AG08395 (cell line): ENCODE measurements at places on chromosomes 12 and 14.

GRCh38 chr12:130223767-130224244 lies 61.5 kb downstream of the FZD10 start:
- no peak for DNase-seq

GRCh38 chr14:54579621-54580020 lies 12.7 kb downstream of the SAMD4A start:
- DNase-seq, result peak; percentile 48

GRCh38 chr14:101780887-101781239 lies 19.4 kb downstream of the PPP2R5C start:
- DNase-seq, result peak; percentile 9

GRCh38 chr12:56836800-56837663 lies 73.9 kb downstream of the HSD17B6 start:
- peak; percentile 43 for DNase-seq

DNA sequence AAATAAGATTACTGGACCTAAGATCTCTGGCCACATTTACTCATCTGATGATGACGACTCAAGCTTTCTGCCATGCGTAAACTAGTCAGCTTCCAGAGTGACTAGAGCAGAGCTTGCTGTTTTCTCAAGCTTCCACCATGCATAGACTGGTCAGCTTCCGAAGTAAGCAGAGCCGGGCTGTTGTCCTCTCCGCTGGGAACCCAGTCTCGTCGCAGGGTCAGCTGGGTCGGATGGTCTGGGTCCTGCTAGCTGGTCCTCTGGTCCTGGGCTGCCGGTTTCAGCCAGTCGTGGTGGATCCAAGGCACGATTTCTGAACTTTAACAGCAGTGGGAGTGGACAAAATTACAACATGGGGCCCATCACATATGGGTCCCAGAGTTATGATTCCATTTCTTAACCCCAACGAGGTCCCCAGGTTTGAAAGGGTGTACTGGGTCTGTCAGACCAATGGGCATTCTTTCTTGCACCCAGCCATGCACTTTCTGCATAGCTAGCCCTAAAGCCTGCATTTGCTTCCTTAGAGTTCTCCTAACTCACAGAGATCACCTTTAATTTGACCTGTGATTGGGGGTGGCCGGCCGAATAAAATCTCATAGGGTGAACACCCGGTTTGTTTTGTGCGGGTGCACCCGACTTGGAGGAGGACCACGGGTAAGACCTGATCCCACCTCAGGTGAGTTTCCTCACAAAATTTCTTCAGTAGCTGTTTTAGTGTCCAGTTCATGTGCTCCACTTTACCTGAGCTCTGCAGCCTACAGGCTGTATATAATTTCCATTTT lies 1312.8 kb downstream of the TMEM121 start:
- DNase-seq, result no peak

DNA sequence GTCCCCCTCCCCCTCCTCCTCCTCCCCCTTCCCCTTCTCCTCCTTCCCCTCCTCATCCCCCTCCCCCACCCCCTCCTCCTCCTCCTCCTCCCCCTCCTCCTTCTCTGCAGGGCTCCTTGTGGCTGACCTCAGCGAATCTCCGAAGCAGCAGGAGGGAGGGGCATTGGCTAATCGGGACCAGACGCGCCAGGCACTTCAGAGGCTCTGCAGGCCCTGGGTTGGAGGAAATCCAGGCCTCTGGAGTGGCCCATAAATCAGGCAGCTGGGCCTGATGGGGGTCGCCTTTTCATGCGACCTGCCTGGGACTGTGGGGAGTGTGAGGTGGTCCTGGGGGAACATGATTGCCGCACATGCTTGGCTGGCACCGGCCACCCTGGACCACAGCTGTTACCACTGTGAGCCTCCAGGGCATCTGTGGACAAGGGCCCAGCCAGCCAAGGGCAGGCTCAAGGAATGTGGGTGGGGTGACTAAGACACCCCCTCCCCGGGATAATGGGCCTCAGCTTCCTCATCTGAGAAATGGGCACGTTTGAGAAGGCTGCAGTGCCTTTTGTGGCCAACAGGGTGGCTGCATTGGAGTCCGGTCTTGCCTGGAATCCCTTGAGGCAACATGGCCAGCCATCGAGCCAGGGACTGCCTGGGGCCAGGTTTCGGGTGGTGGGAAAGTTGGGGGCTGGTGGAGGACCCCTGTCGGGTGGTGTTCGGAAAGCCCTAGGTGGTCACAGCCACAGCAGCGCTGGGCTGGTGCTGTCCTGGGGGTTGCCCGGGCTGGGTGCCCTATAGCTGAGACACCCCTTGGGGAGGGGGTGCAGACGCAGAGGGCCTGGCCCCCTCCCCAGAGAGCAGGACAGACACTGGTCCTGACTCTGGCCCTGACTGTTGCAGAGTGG lies 12.0 kb downstream of the KIF26A start:
- peak; percentile 59 for DNase-seq

DNA sequence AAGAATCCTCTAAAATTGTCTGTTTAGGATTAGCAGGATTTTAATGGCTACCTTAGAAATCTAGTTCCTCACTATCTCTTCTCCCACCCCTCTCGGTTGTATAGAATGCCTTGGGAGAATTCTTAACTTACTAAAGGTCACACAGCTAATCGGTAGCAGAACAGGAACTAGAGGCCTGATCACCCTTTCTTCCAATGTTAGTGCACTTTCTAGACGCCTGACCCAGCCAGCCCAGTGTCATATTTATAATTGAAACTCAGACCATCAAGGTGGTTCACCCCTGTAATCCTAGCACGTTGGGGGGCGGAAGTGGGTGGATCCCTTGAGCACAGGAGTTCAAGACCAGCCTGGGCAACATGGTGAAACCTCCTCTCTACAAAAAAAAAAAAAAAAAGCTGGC lies 1.7 kb downstream of the TIGAR start:
- DNase-seq, result no peak

DNA sequence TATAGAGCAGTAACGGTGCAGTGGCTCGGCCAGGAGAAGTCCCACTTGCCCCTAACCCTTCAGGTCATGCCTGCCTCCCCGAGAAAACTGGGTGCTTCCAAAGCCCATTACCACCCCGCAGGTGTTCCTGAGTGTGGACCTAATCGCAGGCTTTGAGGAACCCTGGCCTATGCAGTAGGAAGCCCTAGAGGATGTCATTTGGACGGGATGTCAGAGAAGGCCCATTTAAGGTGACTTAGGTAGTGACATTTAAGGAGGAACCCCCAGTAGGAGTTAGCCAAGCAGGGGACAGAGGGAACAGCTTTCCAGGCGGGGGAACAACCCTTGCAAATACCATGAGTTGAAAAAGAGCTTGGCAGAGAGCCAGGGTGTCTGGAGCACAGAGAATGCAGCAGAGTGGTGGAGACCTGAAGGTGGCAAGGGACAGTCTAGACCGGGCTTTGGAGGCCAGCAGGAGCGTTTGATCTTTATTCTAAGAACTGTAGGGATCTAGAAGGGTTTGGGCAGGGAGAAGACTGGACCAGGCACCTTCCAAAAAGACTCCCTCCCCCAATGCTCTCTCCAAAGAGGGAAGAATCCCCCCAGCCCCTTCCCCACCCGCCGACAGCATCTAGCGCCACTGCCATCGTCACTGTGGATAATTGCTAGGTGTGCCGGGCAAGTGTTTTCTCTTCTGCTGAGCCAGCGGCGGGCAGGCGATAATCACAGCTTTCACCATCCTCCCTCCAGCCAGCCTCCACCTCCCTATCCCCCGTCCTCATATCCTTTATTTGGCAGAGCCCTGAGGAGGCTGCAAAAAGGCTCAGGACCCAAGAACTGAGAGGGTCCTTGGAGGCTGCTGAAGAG lies 33.3 kb upstream of the BEGAIN start:
- DNase-seq, result no peak

- peak; percentile 47 for DNase-seq
Observed at GRCh38 chr12:50764286-50765094, 589 bp downstream of the ATF1 start.

DNA sequence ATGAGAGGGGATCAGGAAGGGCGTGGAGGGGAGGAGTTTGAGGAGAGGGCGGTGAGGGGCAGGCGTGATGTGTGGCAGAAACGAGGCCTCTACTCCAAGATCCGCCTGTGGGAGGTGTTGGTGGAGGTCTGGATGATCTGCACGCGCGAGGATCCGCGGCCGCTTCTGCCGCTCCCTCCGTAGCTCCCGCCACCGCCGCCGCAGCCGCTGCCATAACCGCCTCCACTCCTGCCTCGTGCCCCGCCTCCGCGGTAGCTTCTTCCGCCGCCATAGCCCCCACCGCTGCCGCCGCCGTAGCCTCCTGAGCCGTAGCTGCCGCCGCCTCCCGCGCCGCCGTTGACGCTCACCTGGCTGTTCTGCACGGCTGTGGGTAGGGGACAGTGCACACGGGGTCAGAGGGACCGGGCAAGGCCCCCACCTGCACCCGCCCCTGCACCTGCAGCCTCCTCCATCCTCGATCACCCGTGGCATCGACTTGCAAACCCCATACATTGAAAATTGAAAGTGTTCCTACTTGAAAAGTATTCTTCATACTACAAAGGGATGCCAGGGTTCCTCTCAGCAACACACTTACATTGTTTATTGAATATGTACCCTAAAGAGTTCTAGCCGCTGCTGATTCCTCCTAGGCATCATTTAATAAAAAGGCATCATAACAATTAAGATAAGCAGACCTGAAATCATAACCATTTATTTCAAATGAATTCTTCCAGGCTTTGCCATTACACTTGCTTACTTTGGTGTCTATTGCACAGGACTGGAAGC lies 11.1 kb upstream of the KRT1 start:
- no peak for DNase-seq

GRCh38 chr14:38500125-38500524 lies 244.2 kb upstream of the CLEC14A start:
- DNase-seq, result no peak

DNA sequence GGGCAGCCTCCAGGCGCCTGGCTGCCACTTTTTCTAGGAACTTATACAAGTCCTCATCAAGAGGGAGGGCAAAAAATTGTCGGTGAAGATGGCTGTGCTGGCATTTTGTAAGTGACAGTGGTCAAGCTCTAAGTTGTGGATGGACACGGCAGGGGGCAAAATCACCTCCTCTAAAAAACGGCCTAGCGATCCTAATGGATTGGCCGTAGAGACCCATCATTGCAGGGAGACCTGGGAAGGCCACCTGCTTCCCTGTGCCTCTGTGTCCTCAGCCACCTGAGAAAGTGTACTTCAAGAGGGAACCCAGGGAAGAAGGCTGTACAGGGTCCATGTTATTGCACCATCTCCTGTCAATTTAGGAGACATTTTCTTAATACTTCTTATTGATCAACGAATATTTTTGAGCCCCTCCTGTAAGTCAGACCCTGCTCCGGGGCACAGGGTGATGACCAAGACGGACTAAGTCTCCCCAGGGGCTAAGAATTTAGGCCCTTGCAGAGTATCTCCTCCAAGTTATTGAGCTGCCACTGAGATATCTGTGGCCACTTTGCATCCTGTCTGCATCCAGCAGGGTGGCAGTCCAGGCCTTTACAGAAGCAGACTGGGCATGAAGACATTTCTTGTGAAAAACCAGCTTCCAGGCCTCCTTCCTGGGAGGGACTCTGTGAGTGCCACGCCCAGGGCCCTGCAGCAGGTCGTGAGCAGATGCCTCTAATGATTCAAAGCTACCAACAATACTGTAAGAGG lies 40.5 kb downstream of the PSMA6 start:
- DNase-seq, result peak; percentile 41

DNA sequence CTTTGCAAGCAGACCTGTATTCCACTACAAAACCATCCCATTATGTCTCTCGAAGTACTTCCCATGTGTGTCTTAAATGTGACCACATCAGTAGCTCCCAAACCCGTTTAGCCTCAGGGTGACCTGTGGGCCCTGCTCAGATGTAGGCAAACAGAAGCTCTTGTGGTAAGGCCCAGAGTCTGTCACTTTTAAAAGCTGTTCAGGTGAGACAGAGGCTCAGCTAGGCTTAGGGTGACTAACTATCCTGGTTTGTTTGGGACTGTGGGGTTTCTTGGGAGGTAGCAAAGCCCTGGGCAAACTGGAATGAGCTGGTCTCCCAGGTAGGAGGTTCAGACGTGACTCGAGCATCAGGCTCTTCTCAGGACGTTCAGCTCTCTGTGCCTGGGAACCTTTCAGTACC lies 64.5 kb upstream of the VASH1 start:
- DNase-seq, result no peak

GRCh38 chr12:101795786-101796185 lies 35.0 kb downstream of the GNPTAB start:
- DNase-seq, result no peak

DNA sequence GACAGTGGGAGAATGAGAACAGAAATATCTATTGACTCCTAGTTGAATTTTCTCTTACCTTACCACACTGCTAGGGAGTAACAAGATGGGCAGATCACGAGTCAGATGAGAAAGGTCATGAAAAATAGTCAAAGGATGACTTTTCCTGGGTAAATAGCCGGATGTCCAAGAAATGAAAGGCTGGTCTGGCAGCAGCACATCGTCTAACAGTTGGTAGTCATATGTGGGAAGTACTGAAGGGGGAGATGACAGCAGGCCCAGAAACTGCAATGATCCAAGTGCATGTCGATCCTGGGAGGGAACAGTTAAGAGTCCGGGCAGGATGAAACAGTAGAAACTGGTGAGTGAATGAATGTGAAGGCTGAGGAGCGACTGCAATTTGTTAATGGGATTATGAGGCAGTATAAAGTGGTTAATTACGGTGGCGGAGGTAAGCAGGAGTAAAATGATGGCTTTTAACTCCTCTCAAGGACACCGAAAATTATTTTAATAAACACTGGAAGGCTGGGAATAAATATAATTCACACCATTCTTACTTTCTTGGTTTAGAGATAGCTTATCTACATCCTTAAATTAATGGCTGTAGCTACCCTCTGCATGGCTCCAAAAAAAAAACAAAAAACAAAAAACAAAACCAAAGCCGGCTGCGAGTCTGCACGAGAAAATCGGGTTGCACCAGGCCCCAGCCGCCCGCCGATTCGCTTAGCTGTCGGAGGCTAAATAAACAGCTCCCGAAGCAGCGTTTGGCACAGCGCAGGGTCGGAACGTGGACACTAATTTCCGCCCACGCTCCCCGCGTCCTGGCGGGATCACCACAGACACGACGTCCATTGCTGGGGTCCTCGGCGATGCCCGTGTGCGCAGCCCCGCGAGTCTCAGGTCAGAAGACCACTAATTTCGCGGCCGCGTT lies 1.0 kb upstream of the ERC1 start:
- DNase-seq, result peak; percentile 83

DNA sequence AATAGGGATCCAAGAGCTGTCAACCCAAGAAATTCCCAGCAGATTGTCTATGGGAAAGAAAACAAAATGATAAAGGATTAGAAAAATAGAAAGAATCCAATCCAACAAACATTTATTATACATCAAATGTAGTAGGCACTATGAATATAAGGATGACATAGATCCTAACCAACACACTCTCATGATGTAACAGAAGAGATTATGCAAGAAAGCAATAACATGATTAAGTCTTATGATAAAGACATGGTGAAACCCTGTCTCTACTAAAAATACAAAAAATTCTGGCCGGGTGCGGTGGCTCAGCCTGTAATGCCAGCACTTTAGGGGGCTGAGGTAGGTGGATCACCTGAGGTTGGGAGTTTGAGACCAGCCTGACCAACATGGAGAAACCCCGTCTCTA lies 2.7 kb downstream of the MED6 start:
- DNase-seq, result no peak

- DNase-seq, result no peak
Observed at GRCh38 chr14:63891148-63891975, 38.6 kb downstream of the SYNE2 start.

- no peak for DNase-seq
Observed at GRCh38 chr12:113220593-113221180, 577 bp upstream of the TPCN1 start.

- no peak for DNase-seq
Observed at GRCh38 chr14:71169861-71170260, 262.6 kb downstream of the PCNX1 start.

GRCh38 chr12:8941691-8942478 lies 7.6 kb downstream of the M6PR start:
- no peak for DNase-seq
